Right forelimb (tissue), 1 donor: ENCODE measurements at places on chromosomes 5 and 9.

DNA sequence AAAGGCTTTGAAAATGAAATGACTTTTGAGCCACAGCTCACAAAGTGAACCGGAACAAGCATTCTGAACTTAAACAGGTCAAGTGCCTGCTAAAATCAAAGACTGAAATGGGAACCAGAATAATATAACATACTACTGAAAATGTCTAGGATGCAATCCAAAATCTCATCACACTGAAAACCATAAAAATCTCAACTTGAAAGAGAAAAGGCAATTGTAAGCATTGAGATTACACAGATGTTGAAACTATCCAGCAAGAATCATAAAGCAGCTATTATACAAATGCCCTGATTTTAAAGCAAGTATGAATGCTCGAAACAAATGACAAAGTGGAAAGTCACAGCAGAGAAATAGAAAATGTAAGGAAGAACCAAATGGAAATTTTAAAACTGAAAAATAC is 211.5 kb upstream of the GAS1 start:
- DNase-seq = no peak

- DNase-seq = no peak
Observed at GRCh38 chr9:79946712-79947111, 374.9 kb downstream of the TLE4 start.

DNA sequence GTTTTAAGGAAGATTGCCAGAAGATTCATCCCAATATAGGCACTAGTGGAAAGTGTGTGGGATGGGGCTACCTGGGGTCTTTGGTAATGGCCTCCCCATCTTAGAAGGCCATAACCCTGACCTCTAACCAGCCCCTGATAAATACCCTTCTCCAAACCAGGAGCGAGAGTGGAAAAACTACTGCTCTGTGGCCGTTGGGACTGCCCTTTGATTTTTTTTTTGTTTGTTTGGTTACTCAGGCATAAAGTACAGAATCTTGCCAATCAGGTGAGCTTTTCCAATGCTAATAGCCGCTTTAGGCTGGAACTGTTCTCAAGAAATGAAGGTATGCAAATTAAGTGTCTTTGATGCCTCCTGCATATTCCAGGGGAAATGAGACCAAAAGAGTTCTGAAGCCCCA is 153.7 kb downstream of the ADAMTS12 start:
- no peak for DNase-seq

DNA sequence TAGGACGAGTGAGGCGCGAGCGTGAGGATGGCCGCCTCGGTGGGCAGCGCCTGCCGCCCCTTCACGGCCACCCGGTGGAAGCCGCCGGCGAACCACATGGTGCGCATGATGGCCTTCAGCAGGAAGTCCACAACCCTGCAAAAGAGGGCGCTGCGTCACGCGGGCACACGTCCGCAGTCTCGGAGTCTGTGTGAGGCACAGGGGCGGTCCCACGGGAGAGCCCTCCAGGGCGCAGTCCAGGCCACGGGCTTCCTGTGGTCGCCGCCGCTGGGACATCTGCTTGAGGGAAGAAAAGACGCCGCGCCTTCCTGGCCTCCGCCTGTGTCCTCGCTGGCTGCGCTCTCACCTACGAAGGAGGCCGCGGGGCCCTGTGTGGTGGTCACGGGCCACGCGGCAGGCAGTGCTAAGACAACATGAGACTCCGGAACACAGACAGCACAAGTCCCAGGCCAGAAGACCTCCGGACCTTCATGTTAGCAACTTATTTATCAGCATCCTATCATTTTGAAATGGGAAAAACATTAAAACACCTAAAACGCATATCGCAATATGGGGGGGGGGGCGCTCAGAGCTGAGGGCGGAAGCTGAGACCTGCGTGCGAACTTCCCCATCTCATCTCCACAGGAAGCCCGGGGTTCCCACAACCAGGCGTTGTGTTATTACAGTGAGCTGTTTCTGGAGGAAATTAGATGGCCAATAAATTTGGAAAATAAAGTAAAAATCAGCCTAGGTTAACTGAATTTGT is 28.8 kb downstream of the LPCAT1 start:
- no peak for DNase-seq

DNA sequence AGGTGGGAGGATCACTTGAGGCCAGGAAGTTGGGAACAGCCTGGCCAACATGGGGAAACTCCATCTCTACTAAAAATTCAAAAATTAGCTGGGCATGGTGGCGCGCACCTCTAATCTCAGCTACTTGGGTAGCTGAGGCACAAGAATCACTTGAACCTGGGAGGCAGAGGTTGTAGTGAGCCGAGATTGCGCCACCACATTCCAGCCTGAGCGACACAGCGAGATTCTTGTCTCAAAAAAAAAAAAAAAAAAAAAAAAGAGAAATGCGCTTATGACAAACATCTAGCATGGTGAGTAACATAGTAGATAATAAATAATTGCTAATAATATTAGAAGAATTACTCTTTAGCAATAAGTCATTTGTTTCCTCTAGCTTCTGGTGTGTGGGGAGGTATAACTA is 25.9 kb downstream of the RUSC2 start:
- no peak for DNase-seq

GRCh38 chr9:115234094-115234493 is 116.1 kb upstream of the TNC start:
- DNase-seq = no peak

DNA sequence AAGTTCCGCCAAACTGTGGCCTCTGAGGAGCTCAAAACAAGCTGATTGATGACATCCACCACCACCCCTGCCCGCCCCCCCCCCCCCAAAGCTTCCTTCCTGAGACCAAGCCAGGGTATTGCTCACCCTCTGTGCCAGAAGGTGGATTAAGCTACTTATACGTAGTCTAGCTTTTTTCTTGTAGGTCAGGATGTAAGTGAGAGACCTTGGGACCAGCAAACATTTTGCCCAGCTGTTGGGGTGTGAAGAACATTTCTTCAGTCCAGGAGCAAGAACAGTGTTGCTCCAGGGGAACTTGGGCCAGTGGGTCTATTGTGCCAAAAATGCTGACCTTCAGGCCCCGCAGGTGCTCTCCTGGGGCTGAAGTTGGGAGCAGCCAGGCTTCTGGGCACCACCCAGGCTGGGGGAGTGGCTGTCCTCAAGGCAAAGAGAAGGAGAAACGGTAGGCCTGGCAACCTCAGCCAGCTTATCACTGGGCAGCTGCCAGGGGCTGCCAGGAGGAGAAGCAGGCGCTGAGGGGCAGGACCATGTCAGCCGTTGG is 18.0 kb downstream of the NEURL1B start:
- DNase-seq = no peak

- DNase-seq = no peak
Observed at GRCh38 chr9:24625097-24625496, 79.4 kb upstream of the IZUMO3 start.

DNA sequence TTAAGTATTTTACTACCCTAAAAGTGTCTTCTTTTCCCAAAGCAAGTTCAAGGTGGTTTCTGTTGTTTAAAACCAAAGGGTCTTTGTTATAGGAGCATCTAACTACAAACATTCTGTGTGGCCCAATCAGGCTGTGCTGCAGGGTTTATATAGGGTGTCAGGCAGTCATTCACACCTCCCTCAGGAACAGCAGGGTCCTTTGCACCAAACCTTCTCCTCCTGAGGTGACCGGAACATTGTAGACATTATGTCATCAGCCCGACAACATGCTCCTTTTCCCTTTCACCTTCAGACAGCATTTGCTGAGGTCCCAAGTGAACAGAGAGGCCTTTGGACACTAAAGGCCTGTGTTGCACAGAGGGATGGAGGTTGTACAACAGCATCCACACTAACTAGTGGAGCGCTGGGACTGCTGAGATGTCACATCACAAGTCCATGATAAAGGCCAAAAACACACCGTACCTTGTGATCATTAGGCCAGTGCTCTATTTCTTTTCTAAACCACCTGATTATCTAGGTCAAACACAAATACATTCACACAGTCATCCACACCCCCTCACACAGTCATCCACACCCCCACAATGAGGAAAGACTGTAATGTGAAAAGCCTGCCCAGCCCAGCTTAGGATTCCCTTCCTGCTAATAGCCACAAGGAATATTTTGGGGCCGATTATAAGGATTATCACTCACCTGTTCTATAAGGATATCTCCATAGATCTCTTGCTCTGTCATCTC is 123.8 kb upstream of the VLDLR start:
- DNase-seq = no peak

DNA sequence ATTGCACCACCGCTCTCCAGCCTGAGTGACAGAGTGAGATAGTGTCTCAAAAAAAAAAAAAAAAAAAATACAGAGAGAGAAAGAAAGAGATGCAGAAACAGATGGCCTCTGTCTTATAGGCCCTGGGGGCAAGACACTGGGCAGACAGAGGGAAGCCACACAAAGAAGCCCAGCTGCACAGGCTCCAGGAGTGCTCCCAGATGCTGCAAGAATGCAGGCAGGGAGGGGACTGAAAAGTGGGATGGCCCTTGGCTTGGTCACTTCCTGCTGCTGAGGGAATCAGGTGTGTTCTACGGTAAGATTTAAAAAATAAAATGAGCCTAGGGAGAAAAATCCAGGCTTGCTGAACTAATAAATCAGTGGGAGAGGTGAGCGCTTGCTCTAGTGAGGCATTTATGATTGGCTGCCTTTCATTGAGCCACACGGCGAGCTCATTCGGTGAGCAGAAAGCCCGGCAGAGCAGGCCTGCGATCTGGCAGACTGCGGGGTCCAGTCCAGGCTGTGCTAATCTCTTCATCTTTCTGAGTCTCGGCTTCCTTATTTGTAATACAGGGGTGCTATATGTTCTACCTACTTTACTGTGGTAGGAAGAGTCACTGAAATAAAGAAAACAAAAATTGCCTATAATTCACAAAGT is 80.6 kb downstream of the RAD23B start:
- no peak for DNase-seq

- no peak for DNase-seq
Observed at GRCh38 chr9:14515049-14515448, 178.2 kb downstream of the ZDHHC21 start.

DNA sequence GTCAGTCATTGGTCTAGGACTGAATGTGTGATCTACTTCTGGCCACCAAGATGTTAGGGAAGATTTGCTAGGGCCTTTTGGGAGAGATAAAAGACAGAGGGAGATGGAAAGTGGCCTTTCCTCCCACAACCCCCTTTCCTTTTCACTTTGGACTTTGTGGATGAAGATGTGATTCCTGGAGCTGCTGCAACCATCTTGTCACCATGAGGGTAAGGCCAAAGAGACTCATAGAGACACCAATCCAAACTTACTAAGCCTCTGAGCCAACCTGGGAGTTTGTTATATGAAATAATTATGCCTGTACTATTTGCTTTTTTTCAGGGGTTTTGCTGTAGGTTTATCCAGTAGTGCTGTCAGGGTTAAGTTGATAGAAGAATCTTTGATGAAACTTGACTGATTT is 111.8 kb upstream of the SMIM23 start:
- DNase-seq = no peak

DNA sequence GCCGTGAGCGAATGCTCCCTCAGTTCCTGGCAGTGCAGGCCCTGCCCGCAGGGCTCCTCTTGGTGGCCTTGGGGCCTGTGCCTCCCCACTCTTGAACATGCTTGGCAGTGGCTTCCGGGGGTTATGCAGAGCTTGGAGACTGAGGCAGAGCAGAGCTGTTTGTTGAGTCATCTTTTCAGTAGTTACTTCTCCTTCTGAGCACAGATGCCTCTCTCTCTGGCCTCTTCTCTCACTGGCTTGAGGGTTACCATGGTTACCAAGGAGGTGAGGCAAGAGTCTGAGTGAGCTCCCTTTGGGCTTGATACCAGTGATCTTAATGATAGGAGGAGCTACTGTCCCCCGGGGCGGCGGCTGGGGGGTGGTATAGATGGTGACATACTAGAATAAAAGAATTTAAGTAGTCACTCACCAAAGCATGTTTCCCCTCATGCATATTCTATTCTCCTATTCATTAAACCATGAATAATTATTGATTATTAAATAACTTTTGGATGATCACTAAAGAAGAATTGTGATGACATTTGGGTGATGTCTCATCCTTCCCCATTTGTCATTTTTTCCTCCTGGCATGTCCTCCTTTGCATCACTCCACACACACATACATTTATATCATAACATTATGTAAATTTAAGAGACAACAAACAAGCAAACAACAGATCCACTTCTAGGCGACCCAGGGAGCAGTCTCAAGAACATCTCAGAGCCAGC is 111.1 kb downstream of the ARHGAP26 start:
- no peak for DNase-seq

GRCh38 chr5:139774980-139775661 is 20.5 kb upstream of the PSD2 start:
- DNase-seq = peak; percentile 87

GRCh38 chr9:70412832-70413463 is 1.5 kb downstream of the KLF9 start:
- DNase-seq = peak; percentile 86

DNA sequence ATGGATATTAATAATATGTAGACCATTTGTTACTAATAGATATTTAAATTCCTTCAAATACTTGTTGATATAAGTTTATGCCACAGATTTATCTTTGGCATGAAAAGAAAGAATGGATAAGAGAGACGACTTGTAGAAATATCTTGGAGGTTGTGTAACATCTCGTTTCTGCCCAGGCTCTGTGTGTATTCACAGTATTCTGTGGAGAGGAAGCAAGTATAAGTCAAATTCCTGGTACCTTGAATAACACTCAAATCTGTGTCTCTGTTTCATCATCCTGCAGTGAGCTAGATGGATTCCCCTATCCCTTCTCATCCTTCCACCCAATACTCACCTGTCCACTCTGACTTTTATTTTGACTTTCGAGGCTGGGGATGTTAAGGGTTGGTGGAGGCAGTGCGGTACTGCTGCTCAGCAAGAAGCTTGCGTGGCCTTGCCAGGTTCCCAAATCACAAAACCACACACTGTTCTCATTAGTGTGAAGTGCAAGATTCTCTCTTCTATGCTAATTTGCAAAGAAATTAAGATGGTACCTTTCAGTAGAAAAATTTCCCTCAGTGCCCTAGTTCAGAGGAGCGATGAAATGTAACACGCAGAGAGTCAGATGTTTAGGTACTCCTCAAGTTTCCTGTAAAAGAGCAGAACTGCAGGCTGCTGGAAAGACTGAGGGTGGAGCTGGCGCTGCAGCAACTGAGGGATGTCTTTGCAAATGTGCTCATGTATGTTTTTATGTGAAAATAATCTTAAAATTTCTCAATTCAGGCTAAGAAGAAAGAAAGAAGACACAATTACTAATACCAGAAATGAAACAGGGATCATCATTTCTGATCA is 42.6 kb upstream of the ANKRD18A start:
- DNase-seq = no peak

GRCh38 chr5:38670878-38671277 is 114.4 kb upstream of the LIFR start:
- no peak for DNase-seq

DNA sequence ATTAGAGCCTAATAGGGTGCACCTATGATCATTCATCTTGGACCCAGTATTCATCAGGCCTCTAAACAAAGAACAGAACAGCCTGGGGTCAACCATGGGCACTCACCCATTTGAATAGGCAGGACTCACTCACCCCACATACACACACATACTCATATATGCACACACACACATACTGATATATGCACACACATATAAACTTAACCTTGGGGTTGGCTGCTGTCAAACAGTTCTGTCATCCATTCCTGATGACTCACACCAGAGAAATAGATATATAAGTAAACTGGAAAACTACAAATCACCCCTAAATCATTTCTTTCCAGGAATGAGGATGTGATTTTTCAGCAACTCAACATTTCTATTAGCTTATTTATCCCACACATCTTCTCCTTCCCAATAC is 51.3 kb downstream of the ARL15 start:
- no peak for DNase-seq

GRCh38 chr9:134624621-134625181 is 16.9 kb upstream of the COL5A1 start:
- DNase-seq = peak; percentile 43

GRCh38 chr5:115542086-115542485 is 2.5 kb downstream of the FEM1C start:
- no peak for DNase-seq
